ENCODE measurements at places on chromosomes 16 and 17.

- DNase-seq, result no peak
Observed at GRCh38 chr16:65534121-65534528, 412.3 kb upstream of the CDH11 start.

DNA sequence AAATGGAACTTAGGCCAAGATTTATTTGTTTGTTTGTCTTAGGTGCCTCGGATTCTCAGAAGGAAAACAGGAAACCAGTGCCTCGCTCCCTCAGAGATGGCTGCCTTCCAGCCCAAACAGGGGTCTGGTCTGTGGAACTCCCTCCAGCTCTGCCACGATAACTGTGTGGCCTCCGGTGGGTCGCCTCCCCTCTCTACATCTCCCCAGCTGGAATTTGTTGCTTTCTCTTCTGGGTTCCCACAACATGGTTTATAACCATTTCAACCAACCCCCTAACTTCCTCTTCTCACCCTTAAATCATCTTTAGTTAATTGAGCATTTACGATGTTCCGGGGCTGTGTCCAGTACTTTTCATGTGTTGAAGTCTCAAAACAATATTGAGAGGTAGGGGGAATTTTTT, 30.9 kb upstream of the PLLP start:
- DNase-seq, result no peak

GRCh38 chr17:28247671-28248555, 71.1 kb upstream of the TMEM97 start:
- no peak for DNase-seq

DNA sequence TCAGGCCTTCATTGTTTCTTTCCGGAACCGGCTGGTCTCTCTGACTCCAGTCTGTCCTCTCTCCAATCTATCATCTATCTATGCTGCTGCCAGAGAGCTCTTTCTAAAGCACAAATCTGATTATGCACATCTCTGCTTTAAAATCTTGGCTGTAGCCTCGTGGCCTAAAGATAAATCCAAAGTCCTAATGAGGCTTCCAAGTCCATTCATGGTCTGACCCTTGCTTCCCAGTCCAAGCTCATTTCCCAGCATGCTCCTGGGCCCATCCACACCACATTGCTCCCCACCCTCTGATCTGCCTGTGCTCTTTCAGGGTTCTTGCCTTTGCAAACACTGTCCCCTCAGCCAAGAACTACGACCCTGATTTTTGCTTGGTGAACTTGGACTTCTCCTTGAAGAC, 21.5 kb upstream of the PHB1 start:
- DNase-seq, result no peak

GRCh38 chr17:62032480-62032879, 32.6 kb downstream of the MED13 start:
- DNase-seq, result no peak

GRCh38 chr16:54030451-54030850, 256.1 kb downstream of the IRX3 start:
- DNase-seq, result no peak

DNA sequence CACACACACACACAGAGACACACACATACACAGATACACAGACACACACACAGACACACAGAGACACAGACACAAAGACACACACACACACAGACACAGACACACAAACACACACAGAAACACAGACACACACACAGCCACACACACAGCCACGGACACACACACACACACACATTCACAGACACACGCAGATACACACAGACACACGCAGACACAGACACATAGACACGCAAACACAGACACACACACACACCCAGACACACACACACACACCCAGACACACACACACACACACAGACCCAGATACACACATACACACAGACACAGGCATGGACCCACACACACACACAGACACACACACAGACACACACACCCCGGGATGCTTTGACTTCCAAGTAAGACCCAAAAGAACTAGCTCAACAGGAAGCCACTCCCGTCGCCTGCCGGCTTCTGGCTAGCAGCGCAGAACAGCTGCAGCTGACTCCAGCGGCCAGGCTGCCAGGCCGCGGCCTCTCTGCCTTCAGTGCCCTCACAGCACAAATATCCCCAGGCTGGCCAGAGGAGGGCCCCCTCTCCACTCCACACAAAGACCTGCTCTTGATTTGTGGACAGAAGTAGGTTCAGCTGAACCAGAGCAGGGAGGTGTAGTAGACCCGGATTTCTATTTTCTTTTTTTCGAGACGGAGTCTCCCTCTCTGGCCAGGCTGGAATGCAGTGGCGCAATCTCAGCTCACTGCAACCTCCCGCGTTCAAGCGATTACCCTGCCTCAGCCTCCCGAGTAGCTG, 6.0 kb upstream of the CHRNE start:
- no peak for DNase-seq

DNA sequence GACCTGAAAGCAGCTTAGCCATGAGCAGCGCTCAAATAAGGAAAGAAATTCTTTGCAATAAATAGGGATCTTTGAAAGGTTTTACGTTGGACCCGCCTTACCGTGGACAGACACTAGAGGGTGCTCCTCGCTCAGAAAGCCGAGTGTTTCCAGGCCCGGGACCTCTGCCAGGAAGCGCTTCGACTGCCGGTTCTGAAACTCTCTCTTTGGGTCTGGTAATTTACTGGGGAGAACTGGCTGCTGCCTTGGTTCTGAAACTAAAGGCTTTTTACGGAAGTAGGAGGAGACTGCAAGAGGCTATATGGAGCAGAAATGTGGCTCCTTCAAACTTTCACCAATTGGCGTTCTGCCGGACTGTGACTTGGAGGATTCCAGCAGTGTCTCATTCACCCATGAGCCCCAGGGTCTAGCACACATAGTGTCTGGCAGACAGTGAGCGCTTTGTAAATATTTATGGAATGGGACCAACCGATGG, 45.6 kb upstream of the HOXB9 start:
- peak; percentile 51 for DNase-seq

DNA sequence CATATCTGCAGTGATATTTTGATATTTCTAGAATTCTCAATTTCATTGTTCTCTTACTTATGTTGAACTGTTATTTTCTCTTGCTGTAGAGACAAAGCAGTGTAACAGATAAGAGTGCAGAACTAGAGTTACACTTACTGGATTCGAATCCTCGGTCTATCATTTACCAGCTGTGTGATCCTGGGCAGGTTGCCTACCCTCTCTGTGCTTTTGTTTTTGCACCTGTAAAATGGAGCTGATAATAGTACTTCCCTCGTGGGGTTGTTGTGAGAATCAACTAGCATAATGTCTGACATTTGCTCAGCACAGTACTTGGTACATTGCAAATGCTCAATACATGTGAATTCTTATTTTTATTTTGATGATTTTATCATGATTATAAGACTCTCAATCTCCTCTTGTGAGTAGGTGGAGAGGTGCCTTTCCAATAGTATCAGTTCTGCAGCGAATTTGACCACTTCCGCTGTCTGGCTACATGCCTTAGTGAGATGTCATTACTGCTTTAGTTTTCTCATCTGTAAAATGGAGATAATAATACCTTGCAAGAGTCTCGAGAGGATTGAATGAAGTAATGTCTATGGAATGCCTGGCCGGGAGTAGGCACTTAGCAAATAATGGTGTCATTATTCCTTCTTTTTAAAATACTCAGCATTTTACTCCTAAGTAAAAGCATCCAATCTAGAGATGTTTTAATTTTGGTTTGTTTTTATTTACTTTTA, 312.2 kb upstream of the MAF start:
- DNase-seq, result no peak

GRCh38 chr16:73215678-73216377, 167.9 kb upstream of the ZFHX3 start:
- no peak for DNase-seq
